Effector CD4-positive, alpha-beta T cell (primary cell): ENCODE measurements at places on chromosomes 7 and 10.
A peak's percentile ranks its signal among the peaks of the same experiment; 100 is the strongest.

- no peak for DNase-seq
Measured at GRCh38 chr10:80771902-80772555, 234.3 kb downstream of the SH2D4B start.

DNA sequence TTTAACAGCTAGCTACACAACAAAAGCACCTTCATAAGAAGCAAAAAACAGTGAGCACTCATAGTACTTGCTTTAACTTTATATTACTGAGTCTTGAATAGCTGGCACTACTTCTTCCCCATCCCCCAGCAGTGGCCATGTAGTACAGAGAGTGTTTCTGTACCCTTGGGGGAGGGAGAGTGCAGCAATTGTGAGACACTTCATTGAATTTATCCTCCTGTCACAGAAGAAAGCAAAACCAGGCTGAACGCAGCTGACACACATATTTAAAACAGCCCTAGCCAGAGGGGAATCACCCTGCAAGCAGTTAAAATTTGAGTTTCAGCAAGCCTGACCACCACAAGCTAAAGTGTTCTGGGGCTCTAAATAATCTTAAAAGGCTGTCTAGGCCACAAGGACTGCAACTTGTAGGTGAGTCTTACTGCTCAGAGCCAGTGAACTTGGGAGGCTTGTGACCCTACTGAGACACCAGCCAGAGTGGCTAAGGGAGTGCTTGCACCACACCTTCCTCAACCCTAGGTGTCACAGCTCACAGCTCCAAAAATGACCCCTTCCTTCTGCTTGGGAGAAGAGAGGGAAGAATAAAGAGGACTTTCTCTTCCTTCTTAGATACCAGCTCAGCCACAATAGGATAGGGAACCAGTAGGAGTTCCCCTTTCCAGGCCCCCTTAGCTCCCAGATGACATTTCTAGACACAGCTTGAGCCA, 97.7 kb upstream of the MEOX2 start:
- no peak for DNase-seq

DNA sequence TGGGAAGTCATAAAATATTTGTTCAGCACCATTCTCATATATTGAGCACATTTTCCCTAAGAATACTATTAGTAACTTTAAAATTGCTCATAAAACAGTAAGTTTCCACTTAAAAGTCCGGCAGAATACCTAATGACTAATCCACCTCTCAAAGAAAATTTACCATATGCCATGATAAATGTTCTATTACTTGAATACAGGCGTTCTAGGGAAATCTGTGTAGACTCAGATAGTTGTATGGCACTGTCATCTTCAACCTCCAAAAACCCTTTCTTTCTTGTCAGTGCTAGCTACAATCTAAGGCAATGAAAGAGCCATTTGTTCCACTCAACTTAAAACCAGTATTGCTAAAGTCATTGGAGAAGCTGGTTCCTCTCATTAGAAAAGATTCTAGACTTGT, 7.3 kb downstream of the GPR37 start:
- DNase-seq = no peak

DNA sequence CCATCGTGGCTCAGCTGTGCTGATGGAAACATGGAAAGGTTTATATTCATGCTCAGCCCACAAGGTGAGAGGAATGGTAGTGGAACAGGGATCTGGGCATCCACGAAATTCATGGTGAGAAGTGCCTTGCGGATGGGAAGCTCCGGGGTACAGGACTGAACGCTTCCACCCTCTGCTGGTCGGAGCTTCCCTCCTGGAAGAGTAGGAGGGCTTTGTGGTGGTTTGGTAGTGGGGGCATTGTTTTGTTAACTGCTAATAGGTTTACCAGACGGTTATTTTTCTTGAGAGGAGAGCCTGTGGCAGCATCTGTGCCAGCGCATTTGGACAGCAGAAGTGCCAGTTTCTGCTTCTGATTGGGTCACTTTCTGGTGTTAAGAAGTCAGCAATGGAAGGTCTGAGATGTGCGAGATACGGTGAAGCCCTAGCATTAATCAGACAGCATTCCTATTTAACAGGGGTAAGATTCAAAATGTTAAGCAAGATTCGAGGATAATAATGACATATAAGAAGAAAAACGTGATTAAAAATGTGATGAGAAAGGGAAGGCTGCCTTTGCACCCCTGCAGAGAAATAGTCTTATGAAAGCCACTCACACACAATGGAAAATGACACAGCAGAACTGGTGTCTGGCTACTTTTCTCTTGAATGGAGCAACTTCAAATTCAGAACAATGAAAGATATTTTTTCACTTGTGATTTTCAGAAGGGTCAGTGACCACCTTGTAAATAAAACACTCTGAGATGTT, 17.7 kb downstream of the ABCA13 start:
- no peak for DNase-seq

- DNase-seq = no peak
Measured at GRCh38 chr7:716636-717035, 9.9 kb upstream of the DNAAF5 start.

DNA sequence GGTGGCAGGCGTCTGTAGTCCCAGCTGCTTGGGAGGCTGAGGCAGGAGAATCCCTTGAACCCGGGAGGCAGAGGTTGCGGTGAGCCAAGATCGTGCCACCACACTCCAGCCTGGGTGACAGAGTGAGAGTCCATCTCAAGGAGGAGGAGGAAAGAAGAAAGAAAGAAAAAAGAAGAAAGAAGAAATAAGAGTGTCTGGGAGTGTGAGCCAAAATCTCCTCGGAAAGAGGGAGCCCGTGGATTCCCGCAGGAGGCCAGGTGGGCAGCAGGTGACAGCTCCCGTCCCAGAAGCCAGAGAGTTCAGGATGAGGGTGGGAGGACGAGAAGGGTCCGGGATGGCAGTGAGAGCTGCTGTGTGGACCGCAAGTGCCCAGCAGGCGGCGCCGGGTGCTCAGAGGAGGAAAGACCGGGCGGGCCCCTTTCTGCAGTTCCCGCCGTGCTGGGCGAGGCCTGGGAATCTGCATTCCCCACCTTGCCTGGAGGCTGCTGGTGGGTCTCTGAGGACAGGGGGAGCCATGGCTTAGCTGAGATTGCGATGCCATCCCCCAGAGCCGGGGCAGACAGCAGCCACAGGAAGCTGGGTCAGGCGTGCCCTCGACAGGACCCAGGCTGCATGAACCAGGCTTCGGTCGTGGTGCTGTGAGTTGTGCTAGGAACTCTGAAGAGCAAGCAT, 17.1 kb upstream of the AMZ1 start:
- peak; percentile 55 for DNase-seq

- DNase-seq = no peak
Measured at GRCh38 chr10:32985775-32986350, 27.8 kb upstream of the ITGB1 start.

DNA sequence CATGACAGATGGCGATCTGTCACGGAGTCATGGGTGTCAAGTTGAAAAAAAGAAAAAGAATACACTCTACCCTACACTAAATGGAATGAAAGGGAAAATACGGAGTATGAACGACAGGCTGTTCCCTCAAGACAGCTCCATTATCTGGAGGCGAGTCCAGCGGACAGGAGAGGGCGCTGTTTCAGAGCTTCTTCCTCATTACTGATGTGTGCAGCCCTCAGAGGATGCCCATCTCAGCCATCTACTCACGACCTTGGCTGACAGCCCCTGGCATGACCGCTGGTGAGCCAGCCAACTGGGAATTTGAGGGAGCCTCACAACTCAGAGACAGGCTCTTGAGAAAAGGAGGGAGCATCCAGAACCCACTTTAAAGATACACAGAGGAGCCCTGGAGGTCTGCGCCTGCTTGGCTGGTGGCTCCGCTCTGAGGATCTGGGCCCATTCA, 49.6 kb upstream of the SMNDC1 start:
- DNase-seq = peak; percentile 67

- DNase-seq = no peak
Measured at GRCh38 chr7:135188298-135188984, 17.9 kb upstream of the CYREN start.

DNA sequence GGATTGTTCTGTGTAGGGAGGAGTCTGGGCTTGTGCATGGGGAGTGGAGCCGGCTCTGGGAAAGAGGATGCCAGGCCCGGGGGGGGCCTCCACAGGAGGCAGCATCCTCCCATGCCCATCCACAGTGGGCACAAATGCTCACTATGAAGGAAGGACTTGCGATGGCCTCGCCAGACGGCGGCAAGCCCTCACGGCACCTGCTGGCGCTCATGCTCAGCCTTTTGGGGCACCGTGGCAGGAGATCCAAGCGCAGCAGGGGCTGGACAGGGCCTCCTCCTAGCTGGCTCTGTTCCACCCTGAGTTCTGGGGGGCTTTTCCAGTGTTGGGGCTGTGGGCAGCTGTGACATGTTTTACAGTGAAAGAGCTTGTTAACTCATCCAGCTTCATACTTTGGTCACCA, 15.2 kb downstream of the MDH2 start:
- no peak for DNase-seq

DNA sequence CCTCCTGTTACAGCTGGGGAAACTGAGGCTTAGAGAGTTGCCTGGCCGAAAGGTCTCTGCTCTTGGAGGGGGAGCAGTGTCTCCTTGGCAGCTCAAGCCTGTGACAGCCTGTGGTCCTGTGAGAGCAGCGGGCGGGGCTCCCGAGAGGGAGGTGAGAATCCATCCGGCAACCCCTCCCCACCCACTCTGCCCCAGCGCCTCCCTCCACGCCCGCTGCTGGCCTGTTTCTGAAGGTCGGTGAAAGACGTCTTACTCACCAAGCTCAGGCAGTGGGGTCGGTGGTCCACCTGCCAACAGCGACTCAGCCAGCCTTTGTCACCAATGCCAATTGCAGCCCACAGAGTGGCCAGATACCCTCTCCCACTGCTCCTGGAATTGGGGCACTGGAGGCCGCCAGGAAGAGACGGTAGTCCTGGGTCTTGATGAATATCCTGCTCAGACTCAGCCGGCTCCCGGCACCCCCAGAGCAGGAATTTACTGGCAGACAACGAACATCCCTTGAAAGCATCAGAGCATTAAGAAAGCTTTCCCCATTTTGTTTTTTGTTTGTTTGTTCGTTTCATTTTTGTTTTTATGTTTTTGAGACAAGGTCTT, 7.4 kb upstream of the TTYH3 start:
- DNase-seq = no peak

DNA sequence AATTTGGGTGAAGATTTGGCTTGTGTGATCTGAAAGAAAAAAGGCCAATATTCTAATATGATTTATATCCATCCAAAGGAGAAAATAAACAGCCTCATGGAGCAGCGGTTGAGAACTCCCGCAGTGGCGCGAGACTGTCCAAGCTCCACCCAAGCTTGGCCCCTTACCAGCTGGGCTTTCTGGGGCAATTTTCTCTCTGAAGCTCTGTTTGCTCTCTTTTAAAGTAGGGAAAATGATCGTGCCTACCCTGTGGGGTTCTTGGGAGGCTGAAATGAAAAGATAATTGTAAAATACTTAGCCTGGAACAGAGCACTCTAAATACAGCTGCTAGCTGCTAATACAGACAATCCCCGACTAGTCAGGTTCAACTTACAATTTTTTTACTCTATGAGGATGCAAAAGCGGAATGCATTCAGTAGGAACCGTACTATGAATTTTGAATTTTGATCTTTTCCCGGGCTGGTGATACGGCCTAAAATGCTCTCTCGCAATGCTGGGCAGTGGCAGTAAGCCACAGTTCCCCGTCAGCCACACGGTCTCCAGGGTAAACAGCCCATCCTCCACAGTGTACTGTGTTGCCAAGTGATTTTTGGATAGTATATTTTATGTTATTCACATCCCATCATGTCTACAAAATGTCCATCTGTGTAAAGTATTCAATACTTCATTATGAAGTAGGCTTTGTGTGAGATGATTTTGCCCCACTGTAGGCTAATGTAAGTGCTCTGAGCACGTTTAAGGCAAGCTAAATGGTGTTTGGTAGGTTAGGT, 137.7 kb downstream of the CHN2 start:
- DNase-seq = no peak

DNA sequence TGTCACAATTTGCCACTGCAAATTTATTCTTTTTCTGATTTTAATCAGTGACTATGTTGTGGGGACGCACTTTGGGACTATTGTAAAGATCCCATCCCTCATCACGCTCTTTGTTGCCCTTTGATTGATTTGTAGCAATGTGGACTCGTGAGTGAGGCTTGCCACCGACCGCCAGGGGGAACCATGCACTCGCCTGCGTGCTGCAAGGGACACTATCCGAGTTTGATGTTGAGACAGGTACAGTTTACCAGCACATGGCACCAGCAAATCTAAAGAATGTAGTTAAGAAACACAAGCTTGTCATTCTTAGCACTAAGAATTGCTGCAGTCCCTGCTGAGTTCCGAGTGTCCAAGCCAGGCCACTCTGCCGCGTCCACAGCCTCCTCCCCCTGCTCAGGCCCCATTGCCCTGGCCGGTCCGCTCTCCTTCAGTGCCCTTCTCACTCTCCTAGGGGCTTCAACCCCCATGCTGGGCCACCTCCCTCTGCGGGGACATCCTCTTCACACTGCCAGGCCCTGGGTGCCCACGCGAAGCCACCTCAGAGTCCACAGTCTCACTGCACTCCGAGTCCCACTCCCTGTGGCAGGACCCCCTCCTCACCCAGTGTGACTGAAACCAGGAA, 2.0 kb upstream of the SFTPA2 start:
- peak; percentile 29 for DNase-seq

- no peak for DNase-seq
Measured at GRCh38 chr7:55261386-55261770, 103.8 kb upstream of the LANCL2 start.

- no peak for DNase-seq
Measured at GRCh38 chr10:125878957-125879835, 1.9 kb downstream of the DHX32 start.

DNA sequence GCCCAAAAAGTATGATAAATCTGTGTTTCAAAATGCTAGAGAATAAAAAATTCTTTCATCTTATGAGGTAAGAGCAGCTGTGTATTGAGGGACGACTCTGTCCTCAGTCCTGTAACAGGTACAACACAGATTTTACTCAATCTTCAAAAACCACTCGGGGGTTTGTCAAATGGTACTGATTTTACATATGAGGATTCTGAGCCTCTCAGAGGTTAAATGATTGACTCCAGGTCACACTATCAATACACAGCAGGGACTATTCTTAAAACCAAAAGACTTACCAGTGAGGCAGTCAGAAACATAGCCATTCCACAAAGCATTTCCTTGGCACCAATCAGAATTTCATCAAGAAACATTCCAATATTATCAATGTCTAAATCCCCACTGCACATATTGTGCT, 95.5 kb downstream of the SGMS1 start:
- no peak for DNase-seq

- no peak for DNase-seq
Measured at GRCh38 chr7:11584406-11585031, 247.5 kb downstream of the THSD7A start.

GRCh38 chr7:4944939-4945338, 14.0 kb downstream of the MMD2 start:
- no peak for DNase-seq

DNA sequence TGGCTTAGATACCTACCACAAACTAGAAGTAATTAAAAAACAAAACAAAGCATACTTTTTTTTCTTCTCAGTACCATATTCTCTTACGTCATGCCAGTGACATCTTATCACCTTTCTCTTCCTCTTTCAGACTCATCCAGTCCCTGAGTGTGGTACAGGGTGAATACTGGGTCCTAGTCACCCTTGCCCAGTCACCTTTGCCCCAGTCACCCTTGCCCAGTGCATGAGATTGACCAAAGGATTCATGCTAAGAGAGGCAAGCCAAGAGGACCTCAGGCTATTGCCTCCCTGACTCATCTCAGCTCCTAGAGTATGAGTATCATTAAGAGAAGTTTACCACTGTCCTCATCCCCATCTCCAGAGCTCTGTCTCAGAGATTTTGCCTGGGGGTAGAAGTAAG, 10.0 kb upstream of the TSPAN12 start:
- DNase-seq = no peak
